ENCODE measurements at places on chromosomes 13 and 19.

- no peak for DNase-seq
Observed at GRCh38 chr19:33508431-33508830, 13.2 kb downstream of the PEPD start.

GRCh38 chr19:51644636-51645271 lies 1.9 kb downstream of the SIGLEC14 start:
- DNase-seq, result no peak

DNA sequence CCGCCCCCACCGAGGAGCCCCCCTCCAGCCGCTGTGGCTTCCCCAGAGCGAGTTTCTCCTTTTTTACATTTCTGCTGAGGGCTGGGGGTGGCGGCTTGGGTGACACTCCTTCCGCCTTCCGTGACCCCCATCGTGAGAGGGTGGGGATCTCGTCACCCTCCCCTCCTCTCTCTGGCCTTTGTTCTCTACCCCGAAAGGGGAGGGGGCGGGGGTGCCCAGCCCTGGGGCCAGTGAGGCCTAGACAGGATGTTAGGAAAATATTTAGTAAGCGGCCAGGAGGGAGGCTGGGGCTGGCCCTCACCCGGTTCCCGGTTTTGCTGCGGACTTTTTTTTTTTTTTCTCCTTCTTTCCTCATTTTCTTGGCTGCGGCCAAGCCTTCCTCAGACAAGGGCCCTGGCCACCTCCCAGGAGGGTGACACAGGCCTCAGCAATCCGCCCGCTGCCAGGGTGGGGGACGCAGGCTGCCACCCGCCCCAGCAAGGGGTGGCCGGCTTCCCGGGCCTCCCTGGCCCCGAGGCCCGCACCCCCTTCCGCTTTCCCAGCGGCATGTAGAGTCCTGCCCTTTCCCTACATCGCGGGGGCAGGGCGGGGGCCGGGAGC lies 3.9 kb downstream of the MIDN start:
- no peak for DNase-seq

- DNase-seq, result no peak
Observed at GRCh38 chr13:66926200-66926850, 303.8 kb downstream of the PCDH9 start.

DNA sequence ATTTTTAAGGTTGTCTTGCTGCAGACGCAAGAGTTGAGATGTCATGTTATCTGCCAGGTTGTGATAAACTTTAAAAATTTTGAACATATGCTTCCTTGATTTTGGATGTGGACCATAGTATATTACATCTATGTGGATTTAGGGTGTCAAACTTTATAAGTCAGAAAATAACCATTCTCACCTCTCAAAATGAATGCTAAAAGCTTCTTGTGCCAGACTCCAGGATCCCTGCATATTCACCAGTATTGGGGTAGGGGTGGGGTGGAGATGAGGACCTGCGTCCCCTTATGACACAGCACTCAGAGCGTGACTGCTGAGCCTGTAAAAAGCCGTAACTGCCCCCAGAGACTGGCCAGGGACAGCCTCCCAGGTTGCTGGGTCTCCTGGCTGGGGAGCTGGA lies 524.4 kb downstream of the LMO7 start:
- no peak for DNase-seq

DNA sequence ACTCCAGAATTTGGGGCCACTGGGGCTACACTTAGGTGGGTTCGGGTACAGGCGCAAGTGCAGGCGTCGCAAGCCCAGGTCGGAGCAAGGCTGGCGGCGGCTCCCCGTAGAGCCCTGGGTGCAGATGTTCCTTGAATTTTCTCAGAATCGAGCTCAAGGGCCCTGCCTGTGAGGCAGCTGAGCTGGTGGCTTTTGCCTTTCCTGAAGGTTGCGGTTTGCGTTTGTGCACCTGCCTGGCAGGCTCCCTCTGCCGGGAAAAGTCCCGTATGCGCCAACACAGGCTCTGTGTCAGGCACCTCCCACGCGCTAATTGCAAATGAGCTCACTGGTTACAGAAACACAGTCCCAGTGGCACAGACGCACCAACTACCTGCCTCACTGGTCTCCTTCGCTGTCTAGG lies 5.9 kb downstream of the DOHH start:
- DNase-seq, result no peak

GRCh38 chr19:21474671-21475181 lies 30.7 kb upstream of the ZNF429 start:
- no peak for DNase-seq

DNA sequence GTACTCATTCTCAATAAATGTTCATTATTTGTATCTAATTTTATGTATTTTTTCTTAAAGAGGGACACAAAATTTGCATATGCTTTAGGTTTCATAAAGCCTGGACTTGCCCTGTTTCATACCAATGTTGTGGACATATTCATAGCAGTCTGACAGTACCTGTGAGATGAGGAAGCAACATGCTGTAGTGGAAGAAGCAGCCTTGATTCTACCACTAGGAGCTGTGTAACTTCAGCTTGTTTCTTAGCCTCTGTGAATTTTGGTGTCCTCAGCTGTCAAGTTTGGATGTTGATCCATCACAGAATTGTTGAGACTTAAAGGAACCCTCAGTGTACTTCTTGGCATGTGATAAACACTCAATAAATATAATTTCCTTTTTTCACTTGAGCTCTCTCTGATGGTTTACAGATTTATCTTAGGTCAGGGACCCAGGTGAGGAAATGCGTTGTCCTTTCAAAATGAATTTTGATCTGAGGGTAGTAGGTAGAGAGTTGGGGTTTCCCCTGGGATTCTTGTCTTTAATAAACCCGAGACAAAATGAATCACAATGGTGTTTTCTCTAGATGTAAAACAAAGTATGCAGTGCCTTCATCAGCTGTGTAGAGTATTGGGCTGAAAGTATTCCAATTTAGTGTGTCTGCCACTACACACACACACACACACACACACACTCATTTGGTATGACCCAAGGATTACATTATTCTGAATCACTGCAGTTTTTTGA lies 152.1 kb downstream of the KCNRG start:
- no peak for DNase-seq

DNA sequence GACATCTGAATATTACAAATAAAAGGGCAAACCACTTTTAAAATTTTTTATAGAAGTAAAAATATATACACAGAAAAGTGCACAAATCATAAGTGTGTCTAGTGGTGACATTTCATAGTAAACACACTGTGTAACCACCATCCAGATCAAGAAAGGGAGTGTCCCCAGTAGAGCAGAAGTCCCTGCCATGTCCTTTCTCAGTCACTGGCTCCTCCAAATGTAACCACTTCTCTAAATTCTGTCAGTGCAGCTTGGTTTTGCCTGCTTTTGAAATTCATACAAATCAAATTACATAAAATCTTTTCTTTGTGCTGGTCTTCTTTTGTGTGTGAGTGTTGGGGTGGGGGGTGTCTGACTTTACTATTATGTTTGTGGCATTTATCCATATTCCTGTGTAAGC lies 116.5 kb downstream of the RBM26 start:
- DNase-seq, result no peak

DNA sequence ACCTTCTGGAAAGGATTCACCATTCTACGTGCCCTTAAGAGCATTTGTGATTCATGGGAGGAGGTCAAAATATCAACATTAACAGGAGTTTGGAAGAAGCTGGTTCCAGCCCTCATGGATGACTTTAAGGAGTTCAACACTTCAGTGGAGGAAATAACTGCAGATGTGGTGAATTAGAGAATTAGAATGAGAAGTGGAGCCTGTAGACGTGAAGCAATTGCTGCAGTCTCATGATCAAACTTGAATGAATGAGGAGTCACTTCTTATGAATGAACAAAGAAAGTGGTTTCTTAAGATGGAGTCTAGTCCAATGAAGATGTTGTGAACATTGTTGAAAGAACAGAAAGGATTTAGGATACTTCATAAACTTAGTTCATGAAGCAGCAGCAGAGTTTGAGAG lies 129.1 kb downstream of the TNFRSF19 start:
- no peak for DNase-seq

DNA sequence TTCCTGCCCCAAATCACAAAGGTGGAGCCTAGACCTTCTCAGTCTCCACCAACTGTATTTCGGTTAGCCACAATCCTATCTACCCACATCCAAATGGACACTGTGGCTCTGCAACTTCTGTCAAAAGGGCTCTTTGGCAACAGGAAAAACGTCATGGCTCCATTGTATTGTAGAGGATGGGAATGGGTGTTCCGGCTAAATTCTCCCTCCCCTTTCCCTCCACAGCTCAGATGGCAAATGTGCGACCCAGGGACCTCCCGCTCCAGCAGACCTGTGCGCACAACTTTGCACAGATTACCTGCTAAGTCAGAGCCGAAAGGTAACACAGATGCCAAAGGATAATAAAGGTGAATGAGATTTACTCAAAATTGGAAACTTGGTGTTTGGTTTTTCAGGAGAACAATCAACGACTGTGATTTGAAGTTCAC lies 968 bp upstream of the KL start:
- DNase-seq, result no peak

- no peak for DNase-seq
Observed at GRCh38 chr19:34759218-34759917, 13.6 kb downstream of the ZNF599 start.

DNA sequence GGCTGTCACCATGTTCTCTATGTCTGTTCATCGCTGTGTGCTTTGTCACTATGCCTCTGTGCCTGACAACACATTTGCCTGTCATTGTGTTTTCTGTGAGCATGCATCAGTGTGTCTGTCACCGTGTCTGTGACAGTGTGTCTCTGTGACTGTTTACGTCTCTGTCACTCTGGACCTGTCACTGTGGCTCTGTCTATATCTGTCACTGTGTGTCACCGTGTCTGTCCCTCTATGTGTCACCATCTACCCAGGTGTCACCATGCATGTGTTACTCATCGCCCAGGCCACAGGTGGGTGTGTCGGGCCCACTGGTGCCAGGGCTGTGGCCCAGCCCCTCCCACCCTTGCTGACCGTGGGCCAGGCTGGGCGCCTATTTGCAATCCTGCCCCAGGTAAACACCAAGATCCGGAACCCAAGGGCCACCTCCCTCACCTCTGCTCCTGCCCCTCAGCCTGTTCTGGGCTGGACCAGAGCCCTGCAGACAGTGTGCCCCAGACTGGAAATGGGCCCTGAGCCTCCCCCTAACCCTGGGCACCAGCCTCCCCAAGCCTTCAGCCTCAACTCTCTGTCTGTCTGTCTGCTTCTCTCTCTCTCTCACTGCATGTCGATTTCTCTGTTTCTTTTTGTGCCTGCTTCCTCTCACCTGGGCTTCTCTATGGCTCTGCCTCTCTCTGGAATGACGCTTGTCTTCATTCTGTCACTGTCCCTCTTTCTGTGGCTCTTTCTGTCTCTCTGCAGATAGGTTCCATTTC lies 7.7 kb downstream of the IRF2BP1 start:
- no peak for DNase-seq

GRCh38 chr19:44657211-44657921 lies 13.7 kb downstream of the PVR start:
- no peak for DNase-seq

DNA sequence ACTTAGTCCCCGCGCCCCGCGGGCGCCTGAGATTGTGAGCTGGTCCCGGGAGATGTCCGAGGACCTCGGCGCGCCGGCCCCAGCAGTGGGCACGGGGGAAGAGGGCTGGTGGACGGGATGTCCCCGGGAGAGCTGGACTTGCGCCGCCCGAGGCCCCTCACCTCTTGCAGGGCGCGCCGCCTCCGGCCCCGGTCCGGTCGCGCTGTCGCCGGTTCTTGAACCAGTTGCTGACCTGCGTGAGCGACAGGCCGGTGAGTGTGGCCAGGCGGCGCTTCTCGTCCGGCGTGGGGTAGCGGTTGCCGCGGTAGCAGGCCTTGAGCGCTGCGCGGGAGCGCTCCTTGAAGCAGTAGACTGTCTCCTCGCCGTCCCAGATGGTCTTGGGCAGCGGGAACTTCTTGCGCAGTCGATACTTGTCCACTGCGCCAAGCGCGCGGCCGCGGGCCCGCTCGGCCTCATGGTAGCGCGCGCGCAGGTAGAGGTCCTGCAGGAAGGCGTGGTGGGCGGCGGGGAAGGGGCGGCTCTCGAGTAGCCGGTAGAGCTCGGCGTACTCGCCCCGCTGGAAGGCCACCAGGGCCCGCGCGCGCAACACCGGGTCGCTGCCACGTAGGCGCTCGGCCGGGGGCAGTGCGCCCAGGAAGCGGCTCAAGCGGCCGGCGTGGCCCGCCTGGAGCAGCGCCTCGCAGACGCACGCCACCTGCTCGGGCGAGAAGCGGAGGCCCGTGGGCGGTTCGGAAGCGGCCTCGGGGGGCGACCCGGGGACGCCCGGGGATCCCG lies 984 bp downstream of the SIX5 start:
- DNase-seq, result no peak

- DNase-seq, result no peak
Observed at GRCh38 chr19:4448147-4448985, 9.2 kb downstream of the UBXN6 start.

GRCh38 chr13:48738311-48738710 lies 84.6 kb downstream of the CYSLTR2 start:
- no peak for DNase-seq

- DNase-seq, result no peak
Observed at GRCh38 chr19:7699003-7699402, 2.9 kb downstream of the FCER2 start.

DNA sequence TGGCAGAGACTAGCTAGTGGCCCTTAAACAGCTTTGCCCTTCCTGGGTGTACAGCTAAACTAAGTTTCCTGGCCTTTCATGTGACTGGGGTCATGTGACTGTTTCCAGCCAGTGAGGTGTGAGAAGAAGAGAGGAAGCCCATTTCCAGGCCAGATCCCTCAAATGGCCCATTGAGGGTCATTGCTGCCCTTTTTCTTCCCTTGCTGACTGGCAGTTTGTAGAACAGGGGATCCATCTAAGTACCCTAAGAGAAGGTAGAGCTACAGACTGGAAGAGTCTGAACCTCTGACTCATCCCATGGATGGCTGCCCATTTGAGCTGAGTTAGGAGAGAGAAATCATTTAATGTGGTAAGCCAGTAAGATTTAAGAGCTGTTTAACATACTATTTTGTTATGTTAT lies 2.8 kb downstream of the SWSAP1 start:
- DNase-seq, result no peak

- no peak for DNase-seq
Observed at GRCh38 chr13:112885782-112886268, 83.2 kb upstream of the MCF2L start.

- DNase-seq, result no peak
Observed at GRCh38 chr13:26230703-26231102, 8.6 kb upstream of the RNF6 start.

DNA sequence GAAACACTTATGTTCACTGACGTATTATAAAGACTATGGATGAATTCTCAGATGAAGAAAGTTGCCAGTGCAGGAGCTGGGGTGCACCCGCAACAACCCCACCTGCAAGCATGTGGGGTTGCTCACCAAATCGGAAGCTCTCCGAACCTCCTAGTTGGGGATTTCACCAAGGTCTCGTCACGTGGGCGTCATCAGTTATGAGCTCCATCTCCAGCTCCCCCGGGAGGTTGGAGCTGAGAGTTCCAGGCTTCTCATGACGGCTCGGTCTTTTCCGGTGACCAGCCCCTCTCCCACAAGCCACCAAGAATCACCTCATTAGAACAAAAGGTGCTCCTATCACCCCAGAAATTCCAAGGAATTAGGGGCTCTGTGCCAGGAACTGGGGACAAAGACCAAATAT lies 46.1 kb upstream of the TUBGCP3 start:
- DNase-seq, result no peak

GRCh38 chr13:80339912-80340650 lies 845 bp downstream of the SPRY2 start:
- no peak for DNase-seq

GRCh38 chr13:110310541-110311442 lies 3.7 kb downstream of the COL4A2 start:
- no peak for DNase-seq

All from NCI-H1436 treated with DMSO at 0.1 percent for 48 hours (cell line).